ENCODE measurements at places on chromosomes 6 and 20.

DNA sequence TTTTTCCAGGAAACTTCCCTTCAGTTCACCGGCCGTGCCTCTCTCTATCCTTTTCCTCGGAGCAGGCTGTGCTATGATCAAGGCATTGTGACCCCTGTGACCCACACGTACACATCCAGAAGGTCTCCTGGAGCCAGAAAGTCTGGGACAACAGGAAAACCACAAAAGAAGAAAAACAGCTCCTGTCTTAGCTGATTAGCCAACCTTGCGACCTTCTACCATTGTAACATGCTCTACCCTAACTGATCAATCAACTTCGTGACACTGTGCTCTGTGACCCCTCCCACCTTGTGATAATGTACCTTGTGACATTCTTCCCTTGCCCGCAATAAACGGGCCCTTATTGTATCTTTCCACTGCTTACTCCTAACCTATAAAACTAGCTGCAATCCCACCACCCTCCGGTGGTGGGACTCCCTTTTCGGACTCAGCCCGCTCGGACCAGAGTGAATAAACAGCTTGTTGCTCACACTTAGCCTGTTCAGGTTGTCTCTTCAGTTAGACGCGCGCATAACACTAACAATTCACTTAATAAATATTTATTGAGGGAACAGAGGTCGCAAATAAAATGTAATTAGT is 24.2 kb downstream of the ZNF311 start:
- DNase-seq, result peak; percentile 61

- DNase-seq, result no peak
These were observed 51.6 kb upstream of the POU3F2 start for GRCh38 chr6:98782772-98783171.

- no peak for DNase-seq
These were observed 104.2 kb downstream of the SYCP2 start for GRCh38 chr20:59829054-59829785.

GRCh38 chr20:53055367-53056067 is 83.4 kb downstream of the TSHZ2 start:
- no peak for DNase-seq

DNA sequence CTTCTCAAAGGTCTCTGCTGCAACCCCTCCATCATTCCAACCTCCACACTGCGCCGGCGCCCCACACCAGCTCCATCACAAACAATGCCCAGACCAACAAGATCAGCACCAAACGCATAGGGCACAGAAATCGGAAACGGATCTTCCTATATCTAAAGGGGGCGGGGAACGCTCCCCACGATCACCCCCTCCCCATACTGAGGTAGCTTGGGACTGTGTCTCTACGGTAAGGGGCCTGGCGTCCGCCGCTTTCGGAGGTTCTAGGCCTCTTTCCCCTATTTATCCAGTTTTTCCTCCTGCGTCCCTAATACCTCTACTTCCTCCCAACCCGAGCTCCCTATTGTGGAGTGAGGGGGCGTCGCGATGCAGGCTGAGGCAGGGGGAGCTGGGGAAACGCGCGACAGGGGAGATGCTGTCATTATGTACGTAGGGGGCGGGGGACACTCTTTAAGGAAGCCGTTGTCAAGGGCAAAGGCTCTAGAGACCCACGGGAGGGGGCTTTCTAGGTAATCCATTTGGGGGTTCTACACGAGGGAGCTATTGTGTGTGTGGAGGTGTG is 909 bp downstream of the DNAAF9 start:
- DNase-seq, result peak; percentile 9

GRCh38 chr20:61556673-61557072 is 304.6 kb downstream of the CDH4 start:
- no peak for DNase-seq
